ENCODE measurements at places on chromosomes 2 and 18.

DNA sequence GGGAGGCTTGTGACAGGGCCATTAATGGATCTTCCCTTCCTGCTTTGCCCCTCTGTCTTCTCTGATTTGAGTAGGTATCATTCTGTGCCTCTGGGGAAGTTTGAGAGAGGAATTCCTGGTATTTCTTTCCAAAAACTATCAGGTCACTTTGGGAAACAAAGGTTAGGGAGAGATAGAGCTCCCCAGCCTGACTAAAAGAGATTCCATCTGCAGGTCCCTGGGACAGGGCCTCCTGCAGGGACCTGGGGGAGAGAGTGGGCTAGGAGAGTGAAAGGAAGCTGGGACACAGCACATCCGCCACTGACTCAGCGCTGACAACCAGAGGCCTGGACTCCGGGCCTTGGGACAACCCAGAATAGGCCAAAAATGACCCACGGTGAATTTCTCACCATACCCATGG is 6.4 kb downstream of the GALNT14 start:
- no peak for DNase-seq

GRCh38 chr2:167783261-167784083 is 463.9 kb downstream of the STK39 start:
- no peak for DNase-seq

- DNase-seq, result no peak
Measured at GRCh38 chr2:142323206-142323605, 192.4 kb upstream of the LRP1B start.

DNA sequence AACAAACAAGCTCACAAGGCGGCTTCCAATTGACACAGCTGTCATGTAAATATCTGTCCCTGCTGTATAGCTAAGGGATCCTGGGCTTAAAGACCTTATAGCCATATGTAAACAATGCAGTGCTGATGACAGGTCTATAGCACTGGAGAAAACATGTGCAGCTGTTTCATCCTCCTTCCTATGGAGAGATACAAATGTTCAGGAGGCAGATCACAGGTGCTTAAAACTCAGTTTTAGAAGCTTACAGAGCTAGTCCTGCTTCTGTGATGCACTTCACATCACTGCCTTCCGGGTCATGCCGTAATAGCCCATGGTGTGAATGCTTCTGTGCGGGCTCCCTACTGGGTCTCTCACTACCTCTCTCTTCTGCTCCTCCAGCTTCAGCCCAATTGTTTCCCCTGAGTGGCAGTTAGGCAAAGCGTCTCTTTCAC is 262.4 kb upstream of the CHST9 start:
- DNase-seq, result no peak

DNA sequence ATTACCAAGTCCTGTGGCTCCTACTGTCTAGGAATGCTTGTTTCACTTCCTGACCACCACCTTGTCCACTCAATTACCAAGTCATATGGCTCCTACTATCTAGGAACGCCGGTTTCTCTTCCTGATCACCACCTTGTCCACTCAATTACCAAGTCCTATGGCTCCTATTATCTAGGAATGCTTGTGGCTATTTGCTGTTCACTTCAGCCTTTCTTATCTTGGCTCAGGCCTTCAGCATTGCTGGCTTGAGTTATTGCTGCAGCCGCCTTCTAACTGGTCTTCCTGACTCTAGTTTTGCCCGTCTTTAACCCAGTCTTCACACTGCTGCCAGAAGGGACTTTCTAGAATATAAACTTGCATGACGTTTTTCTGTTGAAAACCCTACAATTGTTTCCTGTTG is 82.5 kb upstream of the GAREM1 start:
- no peak for DNase-seq

- no peak for DNase-seq
Measured at GRCh38 chr2:26471766-26472706, 5.9 kb downstream of the OTOF start.

DNA sequence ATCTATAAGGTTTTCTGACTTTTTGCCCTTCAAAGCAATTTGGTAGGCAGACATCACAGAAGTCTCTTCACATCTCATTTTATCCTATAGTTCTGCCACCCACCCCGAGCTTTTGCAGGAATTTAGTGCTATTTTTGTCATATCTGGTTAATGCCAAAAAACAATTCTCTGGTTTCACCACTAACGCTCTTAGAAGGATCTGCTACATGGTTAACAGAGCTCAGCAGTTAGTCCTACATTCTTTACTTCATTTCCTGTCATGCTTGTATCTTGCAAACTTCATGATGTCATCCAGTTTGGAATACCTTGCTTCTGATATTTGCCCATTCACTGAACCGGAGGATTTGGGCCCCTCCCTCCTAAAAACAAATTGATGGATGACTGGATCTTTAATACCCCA is 116.8 kb upstream of the SERPINE2 start:
- no peak for DNase-seq

DNA sequence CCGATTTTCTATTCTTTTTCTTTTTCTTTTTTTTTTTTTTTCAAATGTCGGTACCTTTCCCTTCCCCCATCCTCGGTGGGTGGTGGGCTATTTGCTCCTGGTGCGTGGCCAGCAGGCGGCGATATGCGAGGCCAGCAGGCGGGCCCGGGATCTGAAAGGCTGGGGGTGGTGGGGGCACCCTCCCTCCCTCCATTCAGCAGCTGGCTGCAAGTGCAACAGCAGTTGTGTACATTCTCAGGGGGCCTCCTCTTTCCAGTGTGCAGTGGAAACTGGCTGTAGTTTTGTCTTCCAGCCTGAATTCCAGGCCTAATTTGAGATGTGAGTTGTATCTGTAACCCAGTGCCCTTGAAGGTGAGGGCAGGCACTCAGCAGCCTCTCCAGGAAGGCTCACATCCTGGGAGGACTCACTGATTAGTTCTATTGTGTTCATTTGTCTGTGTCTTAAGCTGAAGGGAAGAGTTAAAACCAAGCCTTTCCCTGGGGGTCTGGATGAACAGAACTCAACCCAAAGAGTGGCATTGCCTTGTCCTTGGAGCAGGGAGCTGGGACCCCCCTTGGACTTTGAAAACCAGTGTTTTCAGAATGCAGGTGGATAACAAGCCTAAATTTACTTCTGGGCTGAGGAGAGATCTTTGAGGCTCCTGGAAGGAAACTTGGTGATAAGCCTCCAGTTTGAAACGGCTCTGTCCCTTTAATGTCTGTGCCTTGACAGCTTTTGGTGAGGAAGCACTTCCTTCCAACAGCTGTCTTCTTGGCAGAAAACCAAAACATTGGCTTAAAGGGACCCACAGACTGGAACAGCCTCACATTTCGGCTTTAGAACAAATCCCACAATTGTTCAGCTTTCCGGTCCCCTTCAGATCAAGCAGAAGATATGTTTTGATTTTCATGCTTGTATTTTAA is 3.3 kb downstream of the MYCN start:
- no peak for DNase-seq

DNA sequence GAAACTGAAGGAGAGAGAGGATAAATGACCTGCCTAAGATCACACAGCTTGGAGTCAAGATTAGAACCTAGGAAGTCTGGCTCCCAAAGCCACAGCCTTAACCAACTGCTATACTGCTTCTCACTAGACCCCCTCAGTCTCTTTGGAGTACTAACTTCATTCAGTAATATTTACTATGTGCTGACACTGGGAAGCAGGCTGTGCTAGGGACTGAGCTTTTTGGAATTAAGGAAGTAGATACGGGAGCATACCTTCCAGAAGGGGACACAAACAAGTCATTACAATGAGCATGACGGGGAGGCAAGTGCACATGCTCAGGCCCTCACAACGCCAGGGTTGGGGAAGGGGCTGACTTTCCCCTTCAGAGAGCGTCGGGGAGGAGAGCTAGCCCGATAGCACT is 97.7 kb downstream of the INO80D start:
- DNase-seq, result no peak

GRCh38 chr2:119853777-119854399 is 94.2 kb downstream of the PTPN4 start:
- DNase-seq, result no peak

DNA sequence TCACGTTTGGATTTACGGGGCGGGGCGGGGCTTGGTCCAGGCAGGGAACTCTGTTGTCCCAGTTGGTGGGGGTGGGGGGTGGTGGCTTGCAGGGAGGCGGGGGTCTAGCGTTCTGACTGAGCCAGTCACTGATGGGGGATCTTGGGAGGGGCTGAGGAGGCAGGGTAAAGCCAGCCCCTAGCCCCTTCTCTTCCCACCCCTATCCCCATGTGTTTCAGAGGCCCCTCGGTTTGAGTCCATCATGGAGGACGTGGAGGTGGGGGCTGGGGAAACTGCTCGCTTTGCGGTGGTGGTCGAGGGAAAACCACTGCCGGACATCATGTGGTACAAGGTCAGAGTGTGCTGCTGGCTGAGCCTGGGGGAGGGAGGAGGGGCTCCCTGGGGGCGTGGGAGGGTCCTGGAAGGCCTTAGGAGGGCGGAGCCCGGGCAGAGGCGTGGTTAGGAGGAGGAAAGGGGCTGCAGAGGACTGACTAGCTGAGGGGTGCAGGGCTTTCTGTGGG is 22.0 kb upstream of the GMPPA start:
- DNase-seq, result no peak

GRCh38 chr2:189527812-189528592 is 52.6 kb downstream of the SLC40A1 start:
- DNase-seq, result no peak

- DNase-seq, result no peak
Measured at GRCh38 chr2:121075641-121076497, 209.1 kb downstream of the TFCP2L1 start.

DNA sequence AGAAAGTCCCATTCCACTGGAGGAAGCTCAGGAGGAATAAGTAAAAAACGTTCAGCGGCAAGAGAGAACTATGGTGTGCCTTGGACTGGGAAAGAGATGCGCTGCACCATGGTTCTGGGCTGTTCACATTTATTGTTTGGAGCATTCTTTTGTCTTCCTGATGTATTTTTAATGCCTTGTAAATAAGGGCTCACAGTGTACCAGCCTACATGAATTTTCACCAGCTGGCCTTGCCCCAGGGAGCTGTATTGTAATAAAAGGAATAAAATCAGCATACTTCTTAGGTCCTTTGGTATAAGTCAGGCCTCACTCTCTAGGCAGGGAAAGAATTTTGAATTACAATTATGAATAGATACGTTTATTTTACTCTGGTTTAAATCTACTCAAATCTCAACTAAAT is 1249.6 kb downstream of the CNTNAP5 start:
- DNase-seq, result no peak

DNA sequence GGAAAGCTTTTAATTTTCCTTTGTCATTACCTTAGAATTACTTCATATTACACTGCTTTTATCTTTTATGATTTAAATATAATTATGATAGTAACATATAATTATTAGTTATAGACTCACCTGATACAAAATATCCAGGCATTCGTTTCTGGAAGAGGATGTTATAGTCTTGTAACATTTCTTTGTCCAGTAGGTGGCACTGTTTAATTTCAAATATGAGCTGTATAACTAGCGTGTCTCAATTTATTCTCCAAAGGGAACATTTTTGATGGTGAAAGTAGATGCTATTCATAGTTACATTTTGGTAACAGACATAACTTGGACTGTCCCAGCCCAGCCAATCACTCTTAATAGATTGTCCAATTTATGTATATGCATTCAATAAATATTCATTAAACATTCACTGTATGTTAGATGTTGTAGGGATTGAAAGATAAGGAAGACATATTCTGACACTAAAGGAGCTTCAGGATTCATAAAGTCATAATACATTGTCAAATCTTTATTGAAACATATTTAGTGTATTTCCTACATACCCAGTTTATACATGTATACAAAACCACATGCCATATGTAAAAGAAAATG is 19.2 kb downstream of the DAW1 start:
- no peak for DNase-seq

DNA sequence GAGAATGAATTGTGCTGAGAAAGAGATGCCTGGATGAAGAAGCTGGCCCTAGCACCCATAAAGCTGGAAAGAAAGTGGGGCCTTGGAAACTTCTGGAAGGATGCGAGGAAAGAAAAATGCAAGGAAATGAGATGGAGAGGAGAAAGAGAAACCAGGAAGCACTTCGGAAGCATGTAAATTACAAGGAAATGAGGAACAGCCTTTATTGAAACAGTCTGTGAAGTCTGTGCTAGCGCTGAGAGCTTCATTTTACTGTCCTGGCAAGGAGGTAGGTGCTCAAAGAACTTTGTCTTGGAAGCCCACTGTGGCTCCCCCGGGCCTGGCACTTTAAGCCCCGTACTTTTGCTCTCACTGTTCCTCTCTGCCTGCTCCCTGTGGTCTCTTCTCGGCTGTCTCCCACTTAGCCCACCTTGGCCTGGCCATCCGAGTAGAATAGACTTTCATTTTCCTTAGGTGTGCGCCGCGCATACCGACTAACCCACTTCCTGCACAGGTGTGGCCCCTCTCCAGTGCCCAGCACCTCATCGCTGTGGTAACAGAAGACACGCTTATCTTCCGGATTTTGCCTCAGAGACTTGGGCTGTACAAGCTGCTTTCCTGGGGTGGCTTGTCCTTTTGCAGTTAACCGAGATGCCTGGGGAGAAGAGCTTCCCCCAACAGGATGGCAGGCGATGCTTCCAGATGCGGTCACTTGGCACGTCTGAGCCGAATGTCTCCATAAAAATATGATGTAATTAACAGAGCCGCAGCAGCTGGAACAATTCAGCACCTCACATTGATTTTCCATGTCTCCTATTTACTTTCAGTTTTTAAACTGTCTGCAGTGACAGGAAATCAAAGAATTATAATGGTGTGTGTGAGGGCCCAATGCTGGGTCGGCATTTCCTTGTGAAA is 199.6 kb downstream of the HRH4 start:
- DNase-seq, result peak; percentile 17
